Heart right ventricle (tissue), 16 donors: ENCODE measurements at places on chromosomes 7 and 10. TPM values are rescaled to one million over a fixed set of nuclear protein-coding genes. Genes with fewer than 3 reads are reported as not detected.

- no peaks in the 10 kb centered on the region for H3K36me3 ChIP-seq
- peak overlapping the region; percentile 80 for H3K27ac ChIP-seq
- H3K4me1 ChIP-seq = peaks cover 17% of the 10 kb centered on the region
- DNase-seq = no peak
- no peaks in the 10 kb centered on the region for H3K27me3 ChIP-seq
Measured at GRCh38 chr10:15369256-15370211, 1.6 kb downstream of the FAM171A1 start.

DNA sequence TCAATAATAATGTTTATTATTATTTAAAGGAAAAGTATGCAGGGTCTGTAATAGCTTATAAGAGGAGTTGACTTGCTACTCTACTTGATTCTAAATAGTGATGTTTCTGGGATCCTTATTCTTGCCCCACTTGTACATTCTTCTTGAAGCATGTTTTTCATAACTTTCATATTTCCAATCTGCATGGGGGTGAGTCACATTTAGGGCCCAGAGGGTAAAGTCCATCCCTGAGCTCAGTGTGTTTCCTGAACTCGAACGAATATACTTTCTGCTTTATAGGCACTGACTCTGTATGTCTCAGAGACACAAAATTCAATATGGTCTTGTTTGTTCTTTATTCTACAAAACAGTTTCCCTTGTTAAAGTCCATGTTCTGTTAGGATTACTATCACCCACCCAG is 61.0 kb upstream of the SMIM30 start:
- no peaks in the 10 kb centered on the region for H3K27me3 ChIP-seq
- H3K4me3 ChIP-seq = no peak overlapping the region
- H3K4me1 ChIP-seq = no peaks in the 10 kb centered on the region
- no peak overlapping the region for H3K27ac ChIP-seq
- H3K36me3 ChIP-seq = no peaks in the 10 kb centered on the region

GRCh38 chr10:88089498-88089897 is 226.1 kb downstream of the PTEN start:
- H3K27me3 ChIP-seq = no peaks in the 10 kb centered on the region
- peak overlapping the region; percentile 51 for H3K27ac ChIP-seq
- no peak for DNase-seq
- no peaks in the 10 kb centered on the region for H3K36me3 ChIP-seq
- H3K4me1 ChIP-seq = no peaks in the 10 kb centered on the region
- no peak overlapping the region for H3K4me3 ChIP-seq

GRCh38 chr7:49773218-49773935 is at the start of gene VWC2:
Gene VWC2 (plus strand): TSS chr7:49773638. CDS start chr7:49775436, 1,798 bp downstream.
- H3K27me3 ChIP-seq = peaks cover 28% of the 10 kb centered on the region
- no peaks in the 10 kb centered on the region for H3K36me3 ChIP-seq
- DNase-seq = peak; percentile 41
- H3K4me3 ChIP-seq = peak within 1 kb of the TSS; percentile 51
- peak within 1 kb of the TSS; percentile 77 for H3K27ac ChIP-seq
- peaks cover 28% of the 10 kb centered on the region for H3K4me1 ChIP-seq

DNA sequence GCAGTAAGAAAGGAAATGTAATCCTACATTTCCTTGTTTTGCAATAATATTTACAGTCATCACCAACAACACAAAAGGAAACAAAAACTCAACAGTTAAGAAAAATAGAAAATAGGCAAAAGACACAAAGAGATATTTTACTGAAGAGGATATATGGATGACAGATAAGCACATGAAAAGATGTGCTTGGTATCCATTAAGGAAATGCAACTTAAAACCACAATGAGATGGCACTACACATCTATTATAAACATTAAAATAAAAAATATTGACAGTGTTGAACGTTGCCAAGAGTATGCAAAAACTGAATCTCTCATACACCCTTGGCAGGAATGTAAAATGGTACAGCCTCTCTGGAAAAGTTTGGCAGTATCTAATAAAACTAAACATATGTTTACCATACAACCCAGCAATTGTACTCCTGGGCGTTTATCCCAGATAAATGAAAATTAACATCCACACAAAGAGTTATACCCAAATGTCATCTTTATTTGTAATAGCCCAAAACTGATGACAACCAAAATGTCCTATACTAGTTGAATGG is 5.4 kb downstream of the CEP41 start:
- DNase-seq = no peak
- no peak overlapping the region for H3K27ac ChIP-seq
- H3K4me3 ChIP-seq = no peak overlapping the region
- H3K36me3 ChIP-seq = no peaks in the 10 kb centered on the region
- H3K27me3 ChIP-seq = no peaks in the 10 kb centered on the region

DNA sequence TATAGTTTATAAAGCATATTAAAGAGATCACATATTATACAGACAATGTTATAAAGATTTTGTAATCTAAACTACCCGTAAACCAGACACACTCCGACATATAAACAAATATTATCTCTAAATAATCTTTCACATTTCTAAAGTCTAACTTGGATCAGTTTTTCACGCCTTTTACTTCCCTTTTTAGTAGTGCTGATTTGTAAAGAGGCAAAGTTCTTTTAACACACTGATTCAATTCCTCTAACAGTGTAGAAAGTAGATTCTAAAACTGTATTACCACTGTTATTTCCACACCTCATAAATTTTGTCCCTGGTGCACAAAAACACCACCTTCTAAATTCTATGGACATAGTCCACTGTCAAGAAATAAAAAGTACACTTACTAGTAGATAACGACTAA is 230.9 kb downstream of the DOCK4 start:
- no peak overlapping the region for H3K27ac ChIP-seq
- peaks cover 7% of the 10 kb centered on the region for H3K4me1 ChIP-seq
- no peaks in the 10 kb centered on the region for H3K27me3 ChIP-seq
- no peaks in the 10 kb centered on the region for H3K36me3 ChIP-seq
- DNase-seq = no peak
- H3K4me3 ChIP-seq = no peak overlapping the region

DNA sequence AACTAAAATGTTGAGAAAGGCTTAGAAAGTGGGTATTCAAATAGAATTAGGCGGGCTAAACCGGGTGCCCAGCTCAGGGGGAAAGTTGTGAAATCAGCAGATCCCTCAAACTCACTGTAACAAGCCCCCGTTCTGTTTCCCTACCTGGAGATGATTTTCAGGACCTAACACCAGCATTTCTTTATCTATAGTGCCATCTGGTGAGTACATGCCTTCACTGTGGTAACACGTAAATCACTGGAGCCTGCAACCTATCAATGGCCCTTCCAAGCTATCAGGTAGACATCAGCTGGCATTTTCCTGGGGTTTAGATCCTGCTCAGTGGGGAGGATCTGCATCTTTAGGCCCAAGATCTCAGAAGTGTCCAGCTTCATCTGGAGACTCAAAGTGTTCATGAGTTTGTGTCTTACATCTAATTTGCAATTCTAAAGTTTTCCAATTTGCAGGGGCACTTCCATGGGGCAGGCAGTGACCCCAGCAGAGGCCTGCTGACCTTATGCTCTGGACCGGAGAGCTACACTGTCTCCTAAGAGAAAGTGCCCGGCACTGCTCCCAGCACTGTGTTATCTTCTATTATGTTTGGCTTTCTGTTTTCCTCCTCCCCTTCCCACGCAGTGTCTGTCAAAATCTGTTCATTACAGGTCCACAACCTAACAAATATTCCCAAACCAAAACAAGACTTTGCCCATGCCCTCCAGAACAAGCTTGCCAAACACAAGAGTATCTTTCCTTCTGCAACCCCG is 132.5 kb downstream of the LSM5 start:
- H3K4me1 ChIP-seq = peaks cover 3% of the 10 kb centered on the region
- no peak for DNase-seq
- no peaks in the 10 kb centered on the region for H3K27me3 ChIP-seq
- no peak overlapping the region for H3K4me3 ChIP-seq
- no peak overlapping the region for H3K27ac ChIP-seq
- no peaks in the 10 kb centered on the region for H3K36me3 ChIP-seq

DNA sequence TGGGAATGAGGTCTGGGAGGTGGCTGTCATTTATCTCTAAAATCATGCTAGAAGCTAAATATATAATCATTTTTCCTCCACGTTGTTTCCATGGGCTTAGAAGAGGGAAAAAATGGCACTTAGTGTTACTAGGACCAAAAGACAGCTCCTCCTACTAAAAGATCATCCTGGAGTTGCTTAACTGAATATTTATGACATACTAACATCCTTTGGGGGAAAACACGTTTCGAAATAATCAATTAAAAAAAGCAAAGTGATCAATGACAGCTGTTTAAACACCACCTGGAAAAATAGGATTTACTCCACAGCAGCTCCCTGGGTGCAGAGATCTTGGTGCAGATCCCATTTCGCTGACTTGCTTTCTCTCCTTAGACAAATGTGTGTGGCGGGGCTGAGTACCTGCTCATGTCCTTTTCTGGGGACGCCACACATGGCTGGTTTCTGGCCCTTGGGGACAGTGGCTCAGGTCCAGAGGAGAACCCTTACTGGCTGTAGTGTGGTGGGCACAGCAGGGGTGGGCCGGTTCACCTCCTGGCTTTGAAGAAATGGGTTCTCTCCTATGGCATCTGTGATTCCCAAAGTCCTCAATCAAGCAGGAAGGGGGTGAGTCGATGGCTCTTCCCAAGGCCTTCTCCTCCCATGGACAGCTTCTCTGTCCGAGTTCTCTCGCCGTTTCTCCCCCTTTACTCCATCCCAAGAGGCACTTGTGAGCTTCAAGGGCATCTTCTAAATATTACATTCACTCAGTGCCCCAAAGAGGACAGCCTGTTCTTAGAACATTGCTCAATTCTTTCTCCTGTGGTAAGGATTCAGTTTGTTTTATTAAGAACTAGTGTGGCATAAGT is 156.4 kb upstream of the KLF14 start:
- H3K36me3 ChIP-seq = peaks cover 76% of the 10 kb centered on the region
- DNase-seq = no peak
- no peak overlapping the region for H3K4me3 ChIP-seq
- no peaks in the 10 kb centered on the region for H3K27me3 ChIP-seq
- H3K27ac ChIP-seq = peak overlapping the region; percentile 78

DNA sequence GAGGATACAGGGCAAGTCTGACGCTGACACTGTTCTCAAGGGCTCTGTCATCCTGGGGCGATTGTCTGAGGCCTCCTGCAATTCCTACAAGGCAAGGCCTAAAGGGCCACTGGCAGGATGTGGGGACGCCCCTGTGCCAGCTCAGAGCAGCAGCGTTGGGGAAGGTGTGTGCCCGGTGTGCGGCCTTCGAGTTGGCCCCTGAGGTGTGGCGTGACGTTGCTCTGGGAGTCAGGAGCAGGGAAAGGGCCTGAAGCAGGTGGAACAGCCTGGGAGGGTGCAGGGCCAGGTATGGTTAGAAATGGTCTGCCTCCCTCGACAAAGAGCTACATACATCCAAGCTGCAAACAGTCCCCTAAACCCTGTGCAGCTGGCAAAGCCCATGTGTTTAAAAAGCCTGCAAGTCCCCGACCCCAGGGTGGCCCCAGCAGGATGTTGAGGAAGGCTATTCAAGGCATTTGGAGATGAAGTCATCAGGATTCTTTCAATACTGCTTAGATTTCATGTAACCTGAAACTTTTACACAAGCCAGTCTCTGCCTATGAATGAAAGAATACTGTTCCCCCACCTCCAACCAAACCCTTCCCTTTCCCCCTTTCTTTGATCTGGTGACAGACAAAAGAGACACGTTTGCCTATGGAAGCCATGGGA is 142.5 kb upstream of the TNS3 start:
- peaks cover 16% of the 10 kb centered on the region for H3K4me1 ChIP-seq
- DNase-seq = no peak

DNA sequence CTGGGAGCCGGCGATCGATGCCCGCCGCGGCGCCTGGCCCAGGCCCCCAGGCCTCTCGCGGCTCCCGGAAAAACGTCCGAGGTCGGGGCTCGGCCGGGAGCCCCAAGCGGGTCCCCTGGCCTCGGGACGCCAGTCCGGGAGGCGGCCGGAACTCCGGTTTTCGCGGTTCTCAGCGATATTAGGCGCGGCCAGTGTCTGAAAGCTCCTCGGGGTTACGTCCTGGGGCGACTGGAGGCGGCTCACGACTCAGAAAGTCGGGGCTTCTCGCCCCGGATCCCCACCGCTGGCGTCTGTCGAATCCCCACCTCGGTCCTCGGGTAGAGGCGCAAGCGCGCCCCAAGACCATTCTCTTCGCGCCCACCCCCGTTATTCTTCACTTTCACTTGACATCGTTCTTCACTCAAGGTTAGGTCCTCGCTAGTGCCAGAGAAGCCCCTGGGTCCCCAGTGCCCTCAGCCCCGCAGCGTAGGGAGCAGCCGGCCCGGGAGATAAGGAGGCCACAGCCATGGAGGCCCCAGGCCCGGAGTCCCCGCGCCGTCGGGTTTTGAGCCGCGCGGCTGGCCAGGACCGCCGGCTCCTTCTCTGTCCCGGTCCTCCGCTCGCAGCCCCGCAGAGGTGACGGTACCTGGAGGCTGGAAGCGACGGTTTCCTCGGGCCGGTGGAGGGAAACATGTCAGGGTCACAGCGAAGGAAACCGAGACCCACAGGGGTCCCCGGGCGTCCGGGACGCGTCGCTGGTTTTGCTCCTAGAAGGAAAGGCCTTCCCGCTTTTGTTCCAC is 35.2 kb upstream of the EBLN1 start:
- H3K27ac ChIP-seq = peak overlapping the region; percentile 98
- H3K36me3 ChIP-seq = no peaks in the 10 kb centered on the region
- DNase-seq = peak; percentile 50
- peak overlapping the region; percentile 78 for H3K4me3 ChIP-seq
- peaks cover 14% of the 10 kb centered on the region for H3K4me1 ChIP-seq

DNA sequence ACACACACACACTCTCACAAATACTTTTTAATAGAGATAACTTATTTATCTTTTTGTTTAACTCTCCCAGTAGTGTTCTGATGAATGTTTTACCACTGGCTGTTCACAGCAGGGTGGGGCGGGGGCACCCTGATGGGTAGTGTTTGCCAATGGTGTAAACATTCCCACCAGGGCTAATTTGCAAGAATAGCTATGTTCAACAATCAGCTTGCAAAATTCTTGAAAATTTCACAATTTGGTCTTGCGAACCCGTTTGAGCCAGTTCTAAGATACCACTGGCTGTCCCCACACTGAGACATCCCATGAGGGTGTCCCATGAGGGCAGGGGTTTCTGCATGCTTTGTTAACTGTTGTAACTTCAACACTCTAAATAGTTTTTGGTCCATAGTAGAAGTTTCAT is 348.5 kb downstream of the CXCL12 start:
- H3K4me3 ChIP-seq = no peak overlapping the region
- peaks cover 3% of the 10 kb centered on the region for H3K4me1 ChIP-seq
- H3K36me3 ChIP-seq = no peaks in the 10 kb centered on the region
- DNase-seq = no peak

GRCh38 chr7:157499835-157500153 is 163.0 kb downstream of the DNAJB6 start:
- H3K36me3 ChIP-seq = no peaks in the 10 kb centered on the region
- peaks cover 6% of the 10 kb centered on the region for H3K27me3 ChIP-seq
- no peak for DNase-seq
- H3K4me1 ChIP-seq = peaks cover 4% of the 10 kb centered on the region

- H3K36me3 ChIP-seq = no peaks in the 10 kb centered on the region
- H3K27me3 ChIP-seq = no peaks in the 10 kb centered on the region
- H3K27ac ChIP-seq = no peak overlapping the region
- no peak overlapping the region for H3K4me3 ChIP-seq
- no peaks in the 10 kb centered on the region for H3K4me1 ChIP-seq
Measured at GRCh38 chr7:86130268-86130667, 513.4 kb upstream of the GRM3 start.

Gene SLC18A2
- 0.47 TPM for total RNA-seq

Gene TPST1
- total RNA-seq = 4.5 TPM

Gene NAPEPLD
- 7.5 TPM for total RNA-seq

Gene ADRB1
- total RNA-seq = 31.5 TPM

Gene MAD1L1
- 17.9 TPM for total RNA-seq

Gene HABP2
- not detected for total RNA-seq

Gene UNCX
- not detected for total RNA-seq

Gene KNDC1
- 0.14 TPM for total RNA-seq

Gene SEMA3D
- total RNA-seq = 1.1 TPM

Gene MALRD1
- total RNA-seq = 0.39 TPM
